Central memory CD4-positive, alpha-beta T cell (primary cell): ENCODE measurements at places on chromosomes 7 and 10.

GRCh38 chr7:1979591-1980560 lies 252.9 kb downstream of the MAD1L1 start:
- no peak for DNase-seq

DNA sequence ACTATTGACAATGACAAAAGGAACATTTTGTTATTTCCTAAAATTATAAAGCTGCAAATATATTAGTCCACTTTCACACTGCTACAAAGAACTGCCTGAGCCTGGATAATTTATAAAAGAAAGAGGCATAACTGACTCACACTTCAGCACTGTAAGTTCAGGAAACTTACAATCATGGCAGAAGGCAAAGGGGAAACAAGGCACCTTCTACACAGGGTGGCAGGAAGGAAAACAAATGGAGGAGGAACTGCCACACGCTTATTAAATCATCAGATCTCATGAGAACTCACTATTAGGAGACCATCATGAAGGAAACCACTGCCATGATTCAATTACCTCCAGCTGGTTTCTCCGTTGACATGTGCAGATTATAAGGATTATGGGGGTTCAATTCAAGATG lies 203.1 kb downstream of the TPK1 start:
- DNase-seq = no peak

GRCh38 chr10:128124813-128125403 lies 1.3 kb downstream of the MKI67 start:
- DNase-seq = peak; percentile 2

GRCh38 chr7:28973591-28973990 lies 15.5 kb upstream of the TRIL start:
- DNase-seq = no peak

GRCh38 chr10:59595593-59595992 lies 114.1 kb downstream of the SLC16A9 start:
- DNase-seq = no peak

GRCh38 chr7:142739923-142740492 lies 9.3 kb upstream of the PRSS1 start:
- DNase-seq = no peak

- no peak for DNase-seq
These were observed 61.0 kb downstream of the NRP1 start for GRCh38 chr10:33273295-33274002.

- no peak for DNase-seq
These were observed 2.1 kb upstream of the ZNF117 start for GRCh38 chr7:64992971-64993370.

DNA sequence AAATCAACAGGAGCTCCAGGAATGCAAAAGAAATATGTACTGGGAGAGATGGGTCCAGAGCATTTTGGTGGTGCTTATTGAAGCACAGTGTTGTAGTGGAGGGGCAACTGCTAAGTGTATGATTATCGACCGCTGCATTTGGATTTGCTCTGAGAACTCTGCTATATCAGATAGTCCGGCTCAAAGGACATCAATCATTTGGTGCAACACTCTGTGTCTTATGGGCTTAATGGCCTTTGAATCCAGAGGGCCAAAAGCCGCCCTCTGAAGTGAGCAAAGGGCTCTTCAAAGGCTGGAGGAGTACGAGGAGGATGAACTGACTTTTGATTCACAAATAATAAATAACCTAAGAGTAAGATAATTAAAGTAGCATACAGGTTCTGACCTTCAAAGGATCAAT lies 9.4 kb upstream of the IKZF1 start:
- DNase-seq = no peak

GRCh38 chr7:103134836-103135554 lies 13.9 kb downstream of the NAPEPLD start:
- DNase-seq = no peak

- DNase-seq = no peak
These were observed 18.8 kb upstream of the FAM170B start for GRCh38 chr10:49152663-49153062.

DNA sequence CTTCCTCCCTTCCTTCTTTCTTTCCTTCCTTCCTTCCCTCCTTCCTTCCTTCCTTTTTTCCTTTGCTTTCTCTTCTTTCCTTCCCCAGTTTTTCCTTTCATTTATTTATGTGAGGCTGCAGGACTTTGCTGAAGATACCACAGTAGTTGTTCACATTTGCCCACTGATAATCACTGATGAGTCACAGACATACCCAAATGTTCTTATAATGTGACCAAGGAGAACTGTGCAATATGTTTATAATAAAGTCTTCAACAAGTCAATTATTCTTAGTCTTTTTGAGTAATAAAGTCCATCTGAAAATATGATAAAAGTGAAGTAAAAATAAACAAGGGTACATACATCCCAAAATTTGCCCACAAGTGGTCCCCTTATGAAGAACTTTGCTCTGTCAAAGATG lies 159.7 kb downstream of the GNAI1 start:
- DNase-seq = no peak

DNA sequence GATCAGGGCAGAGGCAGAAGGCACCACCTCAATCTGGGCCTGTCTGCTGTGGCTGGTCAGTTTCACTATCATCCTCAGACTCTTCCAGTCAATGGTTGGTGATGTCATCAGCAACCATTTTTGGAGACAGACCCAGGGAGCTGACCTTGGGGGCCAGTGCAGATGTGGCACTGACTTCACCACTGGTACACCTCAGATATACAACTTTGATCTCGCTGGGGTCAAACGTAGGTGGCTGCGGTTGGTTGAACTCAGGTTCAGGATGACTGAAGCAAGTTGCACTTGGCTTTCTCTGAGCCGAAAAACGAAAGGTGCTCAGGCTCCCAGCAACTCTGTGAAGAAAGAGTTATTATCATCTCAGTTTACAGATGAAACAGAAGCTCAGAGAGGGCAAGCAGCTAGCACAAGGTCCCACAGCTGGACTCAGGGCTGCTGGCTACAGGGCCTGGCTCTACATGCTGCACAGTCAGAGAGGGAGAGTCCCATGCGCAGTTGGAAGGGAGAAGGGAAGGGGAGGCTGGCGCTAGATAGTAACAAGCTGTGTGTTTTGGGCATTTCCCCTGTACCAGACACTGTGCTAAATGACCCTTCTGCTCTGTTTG lies 27.2 kb downstream of the ANKRD16 start:
- DNase-seq = no peak

- no peak for DNase-seq
These were observed 286.9 kb downstream of the KCNMA1 start for GRCh38 chr10:77350711-77351119.

- DNase-seq = no peak
These were observed 43.8 kb downstream of the CALCR start for GRCh38 chr7:93530701-93531100.

GRCh38 chr7:23055582-23056178 lies 41.8 kb upstream of the HYCC1 start:
- DNase-seq = peak; percentile 60

- DNase-seq = no peak
These were observed 163.7 kb downstream of the AHR start for GRCh38 chr7:17462131-17462631.

GRCh38 chr7:30900803-30901362 lies 10.8 kb upstream of the AQP1 start:
- no peak for DNase-seq

DNA sequence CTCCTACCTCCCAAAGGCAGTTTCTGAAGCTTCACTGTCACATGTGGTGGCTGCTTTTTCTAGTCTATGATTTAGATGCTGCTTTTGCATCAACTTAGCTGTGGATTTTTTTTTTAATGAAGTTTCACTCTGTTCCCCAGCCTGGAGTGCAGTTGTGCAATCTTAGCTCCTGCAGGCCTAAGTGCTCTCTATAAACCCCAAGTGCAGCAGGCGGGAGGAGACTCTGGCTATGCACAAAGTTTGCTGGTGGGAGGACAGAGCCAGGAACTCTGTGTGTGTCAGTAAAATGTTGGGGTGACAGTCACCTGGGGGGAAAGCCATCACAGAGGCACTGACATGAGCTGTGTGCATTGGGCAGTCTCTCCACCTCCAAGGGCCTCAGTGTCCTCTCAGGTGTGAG lies 138.8 kb upstream of the FAM20C start:
- no peak for DNase-seq

DNA sequence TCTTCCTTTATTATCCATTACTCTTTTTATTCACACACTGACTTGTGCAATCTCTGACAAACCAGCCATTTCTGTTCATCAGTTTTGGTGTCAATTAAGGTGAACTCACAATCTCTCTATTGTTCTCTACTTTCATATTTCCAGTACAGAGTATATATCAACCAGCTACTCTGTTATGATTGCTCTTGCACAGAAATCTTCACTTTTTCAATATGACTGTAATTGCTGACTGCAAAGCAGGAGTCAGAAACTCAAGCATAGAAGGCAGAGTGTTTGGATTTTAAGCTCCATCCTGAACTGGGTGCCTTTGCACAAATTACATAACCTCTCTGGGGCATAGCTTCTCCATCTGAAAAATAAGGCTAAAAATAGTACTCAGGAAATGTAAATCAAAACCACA lies 1042.0 kb downstream of the GRM8 start:
- no peak for DNase-seq
